ENCODE measurements at places on chromosomes 2 and 18. TPM values are rescaled to one million over a fixed set of nuclear protein-coding genes. Genes with fewer than 3 reads are reported as not detected.
A peak's percentile ranks its signal among the peaks of the same experiment; 100 is the strongest.

The EPG5 gene
- total RNA-seq = 10.6 TPM

DNA sequence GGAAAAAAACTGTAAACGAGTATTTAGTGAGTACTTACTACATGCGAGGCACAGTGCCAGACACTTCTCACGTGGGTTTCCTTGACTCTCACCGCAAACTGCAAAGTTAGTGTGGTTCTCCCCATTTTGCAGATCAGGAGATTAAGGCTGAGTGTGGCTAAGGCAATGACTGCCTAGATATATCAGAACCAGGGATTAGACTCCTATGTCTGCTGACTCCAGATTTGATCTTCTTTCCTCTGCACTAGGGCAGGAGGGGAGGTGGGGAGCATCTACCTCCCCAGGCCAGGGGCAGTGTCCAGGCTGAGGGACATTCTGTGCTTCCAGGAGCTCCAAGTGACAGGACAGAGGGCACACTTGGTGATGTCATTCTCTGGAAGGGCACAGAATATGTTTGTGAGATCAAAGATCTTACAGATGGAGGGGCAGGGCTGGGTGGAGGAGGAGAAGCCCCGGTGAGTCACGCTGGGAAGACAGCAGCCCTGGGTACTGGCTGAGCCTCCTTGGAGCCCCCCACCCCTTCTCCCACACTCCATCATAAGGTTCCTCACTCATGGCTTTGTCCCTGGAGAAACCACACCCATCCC is 92.4 kb downstream of the RHOB start:
- H3K4me3 ChIP-seq = no peak overlapping the region
- H3K36me3 ChIP-seq = no peaks in the 10 kb centered on the region
- peaks cover 16% of the 10 kb centered on the region for H3K4me1 ChIP-seq
- DNase-seq = no peak

The ADAM17 gene
- 36.3 TPM for total RNA-seq

DNA sequence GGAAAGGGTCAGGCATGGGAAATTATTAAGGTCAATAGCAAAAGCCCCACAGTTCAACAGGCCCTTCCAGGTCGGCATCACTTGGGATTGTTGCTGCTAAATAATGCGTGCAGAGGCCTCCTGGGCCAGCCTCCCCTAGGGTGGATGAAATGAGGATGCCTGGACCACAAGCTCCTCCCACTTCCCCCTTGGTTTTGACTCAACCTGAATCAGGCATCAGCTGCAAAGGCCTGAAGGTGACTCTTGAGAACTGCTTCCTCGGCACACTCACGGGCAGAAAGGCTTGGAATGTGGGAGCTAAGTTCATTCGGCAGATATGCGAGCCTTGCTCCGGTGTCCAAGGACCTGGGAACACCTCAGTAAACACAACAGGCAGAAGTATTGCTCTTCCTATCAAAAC is 69.3 kb downstream of the MBP start:
- H3K27me3 ChIP-seq = no peaks in the 10 kb centered on the region
- no peak overlapping the region for H3K4me3 ChIP-seq
- no peaks in the 10 kb centered on the region for H3K4me1 ChIP-seq
- DNase-seq = no peak
- no peaks in the 10 kb centered on the region for H3K36me3 ChIP-seq

GRCh38 chr18:13309031-13309747 is 90.6 kb downstream of the LDLRAD4 start:
- H3K4me1 ChIP-seq = no peaks in the 10 kb centered on the region
- no peaks in the 10 kb centered on the region for H3K27me3 ChIP-seq
- no peak overlapping the region for H3K27ac ChIP-seq
- no peak overlapping the region for H3K4me3 ChIP-seq

DNA sequence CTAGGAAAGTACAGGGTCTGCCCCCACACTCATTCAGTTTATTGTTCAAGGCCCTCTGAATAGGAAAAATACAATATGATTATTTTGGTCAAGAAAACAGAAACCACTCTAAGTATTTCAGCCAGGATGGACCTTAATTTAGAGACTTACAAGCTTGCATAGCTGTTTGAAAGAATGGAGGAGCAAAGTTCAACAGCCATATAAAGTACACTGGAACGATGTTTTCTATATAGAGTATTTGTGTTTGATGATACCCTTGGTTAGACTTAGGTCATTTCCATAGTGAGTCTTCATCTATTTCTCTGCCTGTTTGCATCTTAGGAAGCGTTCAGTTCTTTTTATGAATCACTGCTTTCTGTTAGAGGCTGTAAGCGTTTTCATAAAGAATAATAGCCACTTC is 366.2 kb downstream of the NUP35 start:
- no peak overlapping the region for H3K4me3 ChIP-seq
- H3K27ac ChIP-seq = no peak overlapping the region

- peak; percentile 31 for DNase-seq
- H3K4me1 ChIP-seq = peaks cover 42% of the 10 kb centered on the region
- no peak overlapping the region for H3K4me3 ChIP-seq
- H3K27me3 ChIP-seq = no peaks in the 10 kb centered on the region
- H3K27ac ChIP-seq = peak overlapping the region; percentile 74
Measured at GRCh38 chr2:183060571-183061231, 17.8 kb upstream of the DUSP19 start.

The KLHL29 gene
- 0.81 TPM for total RNA-seq

DNA sequence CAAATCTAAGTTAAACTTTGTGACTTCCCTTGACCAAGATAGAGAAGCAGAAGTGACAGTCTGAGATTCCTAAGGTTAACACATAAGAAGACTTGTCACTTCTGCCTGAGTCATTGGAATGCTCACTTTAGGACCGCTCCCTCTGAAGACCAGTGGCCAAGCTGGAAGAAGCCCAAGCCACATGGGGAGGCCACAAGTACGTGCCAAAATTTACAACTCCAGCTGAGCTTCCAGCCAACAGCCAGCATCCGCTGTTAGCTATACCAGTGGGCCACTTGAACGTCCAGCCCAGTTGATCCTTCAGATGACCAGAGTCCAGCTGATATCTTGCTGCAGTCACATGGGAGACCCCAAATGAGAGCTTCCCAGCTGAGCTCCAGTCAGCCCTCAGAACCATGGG is 18.1 kb upstream of the ANTXR1 start:
- H3K4me3 ChIP-seq = no peak overlapping the region
- H3K27ac ChIP-seq = no peak overlapping the region
- no peak for DNase-seq
- no peaks in the 10 kb centered on the region for H3K27me3 ChIP-seq
- H3K4me1 ChIP-seq = no peaks in the 10 kb centered on the region

The HNMT gene
- total RNA-seq = 44.6 TPM

The RAB17 gene
- 61.5 TPM for total RNA-seq

The ABCG5 gene
- not detected for total RNA-seq
